Natural killer cell (primary cell): ENCODE measurements at places on chromosomes 4 and X. TPM values are rescaled to one million over a fixed set of nuclear protein-coding genes. Genes with fewer than 3 reads are reported as not detected.

GRCh38 chrX:47097018-47097417 is 18.8 kb downstream of the RGN start:
- no peak for DNase-seq

- no peak for DNase-seq
Observed at GRCh38 chr4:17583941-17584340, 6.9 kb downstream of the LAP3 start.

DNA sequence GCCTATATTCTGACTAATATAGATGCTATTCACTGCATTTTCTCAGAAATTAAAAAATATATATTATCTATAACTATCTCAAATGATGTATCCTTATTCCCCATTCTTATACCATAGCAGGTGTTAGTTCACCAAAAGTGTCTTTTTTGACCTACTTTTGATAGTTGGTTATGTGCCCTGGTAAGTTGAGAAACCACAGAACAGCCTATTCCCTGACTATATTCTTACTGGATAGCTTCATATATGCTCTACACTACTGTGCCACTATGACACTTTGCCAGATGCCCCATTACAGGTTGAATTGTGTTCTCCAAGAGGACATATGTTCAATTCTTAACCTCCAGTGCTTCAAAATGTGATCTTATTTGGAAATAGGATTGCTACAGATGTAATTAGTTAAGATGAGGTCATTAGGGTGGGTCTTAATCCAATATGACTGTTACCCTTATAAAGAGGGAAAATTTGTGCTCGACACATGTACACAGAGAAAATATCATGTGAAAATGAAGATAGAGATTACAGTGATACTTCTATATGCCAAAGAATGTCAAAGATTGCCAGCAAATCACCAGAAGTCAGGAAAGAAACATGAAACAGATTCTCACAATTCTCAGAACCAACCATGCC is 76.1 kb downstream of the LRBA start:
- no peak for DNase-seq

The SCML2 gene
- 0.21 TPM for total RNA-seq
